ENCODE measurements at places on chromosomes 6 and 20.

GRCh38 chr6:148745926-148746325 is 904 bp upstream of the UST start:
- DNase-seq: no peak

- DNase-seq: no peak
These were observed 43.6 kb downstream of the MDGA1 start for GRCh38 chr6:37653933-37654565.

- no peak for DNase-seq
These were observed 112.5 kb downstream of the FAM50B start for GRCh38 chr6:3961581-3962215.

- DNase-seq: no peak
These were observed 1633.9 kb downstream of the GRIK2 start for GRCh38 chr6:103027271-103027931.

- no peak for DNase-seq
These were observed 3.3 kb downstream of the RIN2 start for GRCh38 chr20:19761326-19761725.

DNA sequence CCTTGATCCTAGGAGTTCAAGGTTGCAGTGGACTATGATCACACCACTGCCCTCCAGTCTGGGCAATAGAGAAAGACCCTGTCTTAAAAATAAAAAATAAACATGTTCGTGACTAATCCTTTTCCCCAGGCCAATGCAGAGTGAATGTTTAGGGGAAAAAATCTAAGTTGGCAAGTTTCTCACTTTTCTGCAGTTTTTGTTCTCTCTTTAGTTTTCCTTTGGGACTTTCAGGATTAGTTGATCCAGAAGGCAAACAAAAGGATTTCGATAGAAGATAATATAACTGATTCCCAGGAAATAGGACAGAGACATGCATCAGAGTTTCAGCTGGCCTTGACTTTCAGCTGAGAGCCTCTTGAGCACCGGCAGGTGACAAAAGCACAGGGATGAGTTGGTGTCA is 53.3 kb downstream of the SOD2 start:
- DNase-seq: no peak

- DNase-seq: no peak
These were observed 101.2 kb downstream of the HDGFL1 start for GRCh38 chr6:22670605-22671004.

DNA sequence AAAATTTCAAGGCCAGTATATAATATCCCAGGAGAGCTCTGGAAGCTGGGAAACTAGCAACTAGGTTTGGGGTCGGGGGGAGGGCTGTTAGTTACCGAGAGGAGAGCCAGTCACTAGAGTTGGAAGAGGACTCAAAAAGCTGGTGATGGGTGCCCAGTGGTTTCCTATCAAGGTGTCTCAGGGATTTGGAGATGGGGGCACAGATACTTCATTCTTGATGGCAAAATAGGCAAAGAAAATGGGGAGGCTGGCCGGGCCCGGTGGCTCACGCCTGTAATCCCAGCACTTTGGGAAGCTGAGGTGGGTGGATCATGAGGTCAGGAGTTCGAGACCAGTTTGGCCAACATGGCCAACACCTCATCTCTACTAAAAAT is 805 bp downstream of the PHF1 start:
- no peak for DNase-seq

GRCh38 chr6:17994019-17994418 is 6.6 kb upstream of the KIF13A start:
- no peak for DNase-seq

DNA sequence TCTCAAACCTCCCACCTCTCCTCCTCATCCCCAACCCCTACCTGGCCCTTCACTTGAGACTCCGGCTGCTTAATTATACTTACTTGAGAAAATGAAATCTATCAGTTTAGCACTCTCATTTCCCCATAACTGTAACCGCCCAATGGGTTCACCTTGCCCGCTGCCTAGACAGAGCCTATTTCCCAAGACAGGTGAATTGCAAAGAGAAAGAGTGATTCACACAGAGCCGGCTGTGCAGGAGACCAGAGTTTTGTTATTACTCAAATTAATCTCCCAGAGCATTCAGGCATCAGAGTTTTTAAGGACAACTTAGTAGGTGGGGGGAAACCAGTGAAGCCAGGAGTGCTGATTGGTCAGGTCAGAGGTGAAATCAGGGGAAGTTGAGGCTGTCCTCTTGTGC is 301.4 kb upstream of the CDYL start:
- DNase-seq: no peak

DNA sequence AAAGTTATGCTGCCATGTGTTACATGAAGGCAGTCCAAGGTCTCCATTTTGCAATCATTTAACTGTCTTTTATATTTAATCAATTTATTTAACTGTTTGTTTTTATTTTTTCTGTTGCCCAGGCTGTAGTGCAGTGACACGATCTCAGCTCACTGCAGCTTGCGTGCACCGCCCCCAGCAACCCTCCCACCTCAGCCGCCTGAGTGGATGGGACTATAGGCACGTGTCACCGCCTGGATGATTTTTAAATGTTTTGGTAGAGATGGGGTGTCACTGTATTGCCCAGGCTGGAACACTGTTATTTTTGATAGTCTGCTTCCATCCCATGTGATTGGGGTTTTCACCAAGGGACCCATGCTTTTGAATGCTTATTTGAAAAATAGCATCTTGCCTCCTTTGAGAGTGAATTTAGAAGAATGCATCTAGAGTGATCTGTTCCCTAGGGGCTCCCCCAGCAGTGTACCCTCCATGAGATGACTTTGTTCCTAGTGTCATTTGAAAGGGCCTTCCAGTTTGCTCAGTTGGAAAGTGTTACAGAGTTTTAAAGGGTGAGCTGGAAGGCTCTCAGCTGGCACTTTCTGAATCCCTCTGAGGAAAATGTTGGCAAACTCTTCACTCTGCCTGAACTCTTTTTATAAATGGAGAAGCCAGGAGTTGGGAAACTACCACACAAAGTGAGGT is 143.4 kb downstream of the JARID2 start:
- peak; percentile 63 for DNase-seq

DNA sequence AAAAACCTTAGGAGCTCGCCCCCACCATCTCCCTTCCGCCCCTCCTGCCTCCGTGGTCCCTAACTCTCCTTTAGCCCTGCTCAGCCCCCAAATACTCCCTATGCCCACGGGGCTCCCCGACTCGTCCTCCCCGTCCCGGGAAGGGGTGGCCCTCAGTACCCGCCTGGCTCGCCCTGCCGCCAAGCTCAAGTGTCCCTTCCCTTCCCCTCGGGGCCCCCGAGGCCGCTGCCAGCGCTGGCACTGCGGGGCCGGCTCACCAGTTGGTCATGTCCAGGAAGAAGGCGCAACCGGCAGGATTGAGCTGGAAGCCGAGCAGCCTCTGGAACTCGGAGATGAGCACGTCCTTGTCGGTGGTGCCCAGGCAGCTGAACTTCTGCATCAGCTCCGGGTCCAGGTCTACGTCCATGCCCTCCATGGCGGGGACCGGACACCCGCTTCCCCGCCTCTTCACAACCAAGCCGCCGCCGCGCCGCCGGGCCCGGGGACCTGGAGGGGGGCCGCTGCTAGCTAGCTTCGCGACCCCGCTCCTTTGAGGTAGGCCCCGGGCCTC is 303 bp downstream of the ILRUN start:
- no peak for DNase-seq

DNA sequence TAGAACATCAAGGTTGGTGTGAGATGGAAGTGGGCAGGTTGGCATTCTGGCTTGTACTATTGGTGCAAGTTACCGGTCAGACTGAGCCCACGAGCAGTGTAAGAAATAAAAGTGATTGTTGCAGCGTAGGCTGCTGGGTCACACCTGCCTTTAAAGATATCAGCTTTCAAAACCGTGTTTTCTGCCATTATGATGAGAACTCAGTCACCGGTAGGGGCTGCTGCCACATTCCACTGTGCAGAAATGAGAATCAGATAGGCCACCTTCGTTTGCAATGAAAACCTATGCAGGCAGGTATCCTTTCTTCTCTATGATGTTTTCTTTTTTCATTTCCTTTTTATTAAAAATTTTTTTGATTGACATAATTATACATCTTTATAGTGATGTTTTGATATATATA is 168.5 kb downstream of the MYLK4 start:
- no peak for DNase-seq

DNA sequence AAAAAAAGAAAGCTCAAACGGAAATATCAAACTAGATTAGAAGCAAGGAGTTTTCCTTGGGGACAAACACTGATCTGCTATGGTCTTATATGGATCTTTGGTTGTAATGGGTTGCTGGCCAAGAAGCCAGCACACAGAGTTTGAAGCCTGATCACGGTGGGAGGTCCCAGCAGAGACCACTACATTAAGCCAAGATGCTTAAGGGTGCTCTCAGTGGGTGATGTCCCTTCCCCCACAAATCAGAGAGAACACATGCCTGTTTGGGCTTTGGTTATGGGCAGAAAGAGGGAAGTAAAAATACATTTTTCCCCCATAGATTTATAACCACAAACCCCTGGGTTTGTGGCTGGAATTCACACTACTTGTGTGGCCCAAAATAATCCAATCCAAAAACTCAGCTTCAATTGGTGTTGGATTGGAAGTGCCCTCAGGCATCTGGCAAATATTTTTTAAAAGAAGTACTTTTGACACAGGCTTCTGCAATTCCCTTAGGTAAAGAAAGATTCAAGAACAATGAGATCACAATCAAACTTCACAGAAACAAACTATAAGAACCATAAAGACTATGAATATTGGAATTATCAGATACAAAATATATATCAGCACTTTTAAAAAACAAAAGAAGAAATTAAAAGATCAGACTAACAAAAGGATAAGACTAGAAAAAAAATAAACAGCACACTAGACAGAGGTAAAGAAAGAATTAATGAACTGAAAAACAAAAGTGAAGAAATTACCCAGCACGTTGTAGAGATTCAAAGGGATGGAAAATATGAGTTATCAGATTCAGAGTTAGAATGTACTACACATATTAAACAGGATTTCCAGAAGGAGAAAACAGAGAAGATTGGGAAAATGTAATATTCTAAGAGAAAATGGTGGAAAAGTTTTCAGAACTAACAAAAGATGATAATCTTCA is 44.7 kb downstream of the ESF1 start:
- DNase-seq: no peak

DNA sequence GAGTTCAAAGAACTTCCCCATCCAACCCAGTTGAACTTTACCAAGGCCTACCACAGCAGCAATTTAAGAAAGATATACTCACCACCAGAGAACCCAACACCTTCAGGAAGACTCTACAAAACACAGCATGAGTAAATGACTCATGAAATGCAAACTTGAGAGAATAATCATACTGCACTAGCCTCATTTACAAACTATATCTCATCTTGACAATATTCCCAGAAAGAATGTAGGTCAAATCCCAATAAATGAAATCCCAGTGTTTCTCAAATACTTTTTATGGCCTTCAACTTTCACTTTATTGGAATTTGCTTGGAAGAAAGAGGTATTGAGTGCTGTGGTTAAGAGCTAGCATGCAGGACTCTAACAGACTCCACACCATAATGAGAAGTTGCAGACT is 60.0 kb downstream of the FYN start:
- DNase-seq: no peak

DNA sequence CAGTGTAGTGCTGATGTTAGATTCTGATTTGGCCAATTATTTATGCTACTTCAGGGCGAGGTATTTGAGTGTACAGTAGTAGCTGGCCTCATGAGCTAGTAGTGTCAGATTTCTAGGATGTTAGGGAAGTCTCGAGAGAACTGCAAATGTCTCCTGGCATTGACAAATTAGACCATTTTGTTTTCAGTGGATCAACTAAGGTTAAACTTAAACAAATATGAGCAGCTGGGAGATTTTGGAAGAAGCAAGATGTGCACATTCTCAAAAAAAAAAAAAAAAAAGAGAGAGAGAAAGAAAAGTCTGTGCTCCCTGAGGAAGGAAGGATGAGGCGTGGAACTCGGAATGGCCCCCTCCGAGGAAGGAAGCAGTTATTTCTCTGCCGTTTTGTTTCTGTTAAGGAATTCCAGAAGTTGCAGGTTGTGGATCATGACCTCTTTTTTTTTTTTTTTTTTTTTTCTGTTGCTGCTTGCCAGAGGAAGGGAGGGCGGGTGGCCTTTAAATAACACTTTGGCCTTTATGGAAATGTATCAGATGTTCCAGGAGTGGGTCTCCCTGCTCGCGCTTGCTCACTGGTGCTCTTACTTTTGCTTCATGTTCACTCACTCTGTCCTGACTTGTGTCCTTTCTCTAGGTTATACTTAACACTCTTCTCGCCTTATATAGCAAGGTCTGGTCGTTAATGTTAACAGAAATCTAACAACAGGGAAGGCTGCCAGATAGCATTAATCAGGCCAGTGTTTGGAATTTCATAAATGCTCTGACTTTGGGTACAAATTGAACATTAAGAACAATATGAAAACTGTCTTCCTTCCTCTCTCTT is 124.4 kb downstream of the TCP11 start:
- no peak for DNase-seq

GRCh38 chr6:113733381-113733780 is 123.8 kb upstream of the MARCKS start:
- DNase-seq: peak; percentile 6

- DNase-seq: no peak
These were observed 387.8 kb downstream of the ZFAND3 start for GRCh38 chr6:38207375-38207774.

- no peak for DNase-seq
These were observed 5.8 kb upstream of the MAP3K5 start for GRCh38 chr6:136798044-136798443.

GRCh38 chr20:50040432-50041245 is 57.9 kb downstream of the SNAI1 start:
- DNase-seq: peak; percentile 64

DNA sequence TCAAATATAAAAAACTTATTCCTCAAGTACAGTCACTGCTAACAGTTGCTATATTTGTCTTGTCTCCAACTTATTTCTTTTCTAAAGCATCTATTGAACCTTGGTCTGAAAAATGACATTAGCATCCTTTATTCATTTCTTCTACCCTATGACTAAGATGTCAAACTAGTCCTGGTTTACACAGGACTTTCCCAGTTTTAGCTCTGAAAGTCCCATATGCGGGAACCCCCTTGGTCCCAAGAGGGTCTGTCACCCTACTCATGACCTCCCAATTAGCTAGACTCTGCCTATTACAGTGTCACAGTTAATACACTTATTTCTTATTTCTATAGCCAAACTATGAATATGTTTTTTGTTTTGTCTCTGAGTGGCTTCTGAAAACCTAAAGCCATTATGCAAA is 37.1 kb downstream of the PLEKHG1 start:
- DNase-seq: no peak

DNA sequence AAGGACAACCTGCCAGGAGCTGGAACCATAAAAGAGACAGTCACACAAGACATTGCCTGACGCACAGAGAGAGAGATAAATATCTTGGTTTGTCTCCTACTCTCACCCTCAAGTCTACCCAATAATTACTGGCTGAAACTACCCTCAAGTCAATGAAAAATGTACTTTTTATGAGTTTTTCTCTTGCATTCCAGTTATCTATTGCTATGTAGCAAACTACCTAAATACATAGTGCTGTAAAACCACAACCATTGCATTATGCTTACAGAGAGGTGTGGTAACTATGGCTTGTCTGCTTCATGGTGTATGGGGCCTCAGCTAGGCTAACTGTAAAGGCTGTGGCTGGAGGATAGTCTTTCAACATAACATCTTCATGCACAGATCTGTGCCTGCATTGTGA is 247.8 kb downstream of the HAO1 start:
- DNase-seq: no peak

GRCh38 chr6:150312395-150312794 is 56.4 kb upstream of the IYD start:
- DNase-seq: no peak

Measured in spinal cord (tissue), 10 donors.